Stimulated activated CD4-positive, alpha-beta T cell treated with anti-CD3 and anti-CD28 coated beads, Interleukin-1b, Interleukin-23, amount 100 ng/mL, for 24 hours (primary cell): ENCODE measurements at places on chromosomes 2 and 18.

DNA sequence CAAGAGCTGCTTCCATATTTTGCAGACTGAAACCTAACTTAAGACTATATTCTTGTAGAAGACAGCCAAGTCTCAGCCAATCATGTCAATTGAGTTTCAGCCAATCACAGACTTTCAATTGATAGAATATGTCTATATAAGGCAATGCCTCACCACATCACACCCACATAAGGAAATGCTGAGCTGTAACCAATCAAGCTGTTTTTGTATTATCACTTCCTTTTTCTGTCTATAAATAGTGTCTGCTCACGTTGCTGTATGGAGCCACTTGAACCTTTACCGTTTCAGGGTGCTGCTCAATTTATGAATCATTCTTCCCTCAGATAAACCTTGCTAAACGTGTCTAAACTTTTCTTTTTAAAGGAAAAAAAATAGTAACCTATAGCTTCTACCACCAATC lies 1554.4 kb upstream of the LRRTM1 start:
- DNase-seq = no peak

- DNase-seq = peak; percentile 45
Observed at GRCh38 chr2:239293775-239294430, 106.9 kb downstream of the HDAC4 start.

DNA sequence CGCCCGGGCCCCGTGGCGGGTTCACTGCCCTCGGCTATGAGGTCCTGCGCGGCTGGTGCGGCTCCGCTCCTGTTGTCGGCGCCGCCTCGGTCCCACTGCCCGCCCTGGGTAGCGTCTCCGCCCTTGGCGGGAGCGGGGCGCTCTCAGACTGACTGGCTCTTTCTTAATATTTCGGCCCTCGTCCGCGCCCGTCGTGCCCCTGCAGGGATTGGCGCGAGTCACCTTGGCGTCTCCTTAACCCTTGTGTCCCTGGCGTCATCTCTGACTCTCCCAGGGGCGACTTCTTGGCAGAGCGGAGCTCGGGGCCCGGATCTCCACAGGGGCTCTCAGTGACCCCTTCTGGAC lies 1.3 kb downstream of the PTMA start:
- DNase-seq = no peak

DNA sequence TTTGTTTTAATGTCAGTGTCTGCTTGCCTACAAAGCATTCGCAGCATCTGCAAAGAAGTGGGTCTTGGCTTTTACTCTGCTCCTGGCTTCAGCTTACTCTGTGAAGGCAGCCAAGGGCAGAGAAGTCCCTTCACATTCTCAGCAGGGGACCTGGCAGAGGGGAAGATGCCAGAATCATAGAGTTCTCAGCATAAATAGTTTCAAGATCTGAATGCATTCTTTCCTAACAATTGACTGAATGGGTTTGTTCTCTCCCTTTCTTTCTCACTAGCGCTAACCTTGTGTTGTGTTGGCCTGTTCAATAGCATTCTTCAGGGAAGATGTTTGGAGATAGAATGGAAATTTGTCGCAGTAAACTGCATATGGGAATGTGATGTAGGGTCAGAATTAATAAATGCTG lies 106.9 kb downstream of the FARSB start:
- DNase-seq = no peak

GRCh38 chr2:157874348-157874747 lies 1.8 kb downstream of the ACVR1 start:
- no peak for DNase-seq

GRCh38 chr2:72583376-72583775 lies 242.5 kb downstream of the EXOC6B start:
- no peak for DNase-seq
